ENCODE measurements at places on chromosomes 12 and 14.

- DNase-seq = no peak
Observed at GRCh38 chr12:40745386-40745785, 53.1 kb downstream of the CNTN1 start.

DNA sequence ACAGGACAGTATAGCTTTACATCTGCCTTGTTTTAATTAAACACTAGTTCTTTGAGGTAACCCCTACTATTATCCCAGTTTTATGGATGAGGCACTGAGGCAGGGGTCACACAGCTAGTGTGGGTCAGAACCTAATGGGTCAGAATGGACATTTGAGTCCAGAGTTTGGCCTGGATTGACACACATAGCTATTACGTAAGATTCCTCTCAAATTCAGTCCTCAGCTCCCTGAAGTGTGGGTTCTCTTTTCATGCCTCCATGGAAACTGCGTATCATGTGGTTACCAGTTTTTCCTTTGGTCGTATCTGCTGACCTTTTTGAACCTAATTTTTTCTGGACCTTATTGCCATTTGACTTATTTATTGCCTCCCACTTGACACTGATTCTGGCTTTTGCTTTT lies 40.4 kb downstream of the PSEN1 start:
- no peak for DNase-seq

DNA sequence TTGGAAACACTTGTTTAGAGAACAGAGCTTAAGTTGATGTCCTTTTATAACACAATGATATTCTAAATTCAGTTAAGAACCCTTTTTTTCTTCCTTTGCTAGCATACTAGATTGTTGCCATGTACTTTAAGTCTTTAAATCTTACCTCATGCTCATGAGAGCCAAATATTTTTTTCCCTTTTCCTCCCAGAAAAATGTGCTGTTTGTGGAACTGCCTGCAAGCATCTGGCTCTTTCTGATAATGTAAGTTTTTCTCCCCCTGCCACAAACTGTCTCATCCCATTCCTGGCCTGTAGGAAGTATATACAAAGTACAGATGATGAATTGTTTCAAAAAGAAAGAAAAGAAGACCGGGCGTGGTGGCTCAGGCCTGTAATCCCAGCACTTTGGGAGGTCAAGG lies 5.3 kb downstream of the RNF212B start:
- no peak for DNase-seq

DNA sequence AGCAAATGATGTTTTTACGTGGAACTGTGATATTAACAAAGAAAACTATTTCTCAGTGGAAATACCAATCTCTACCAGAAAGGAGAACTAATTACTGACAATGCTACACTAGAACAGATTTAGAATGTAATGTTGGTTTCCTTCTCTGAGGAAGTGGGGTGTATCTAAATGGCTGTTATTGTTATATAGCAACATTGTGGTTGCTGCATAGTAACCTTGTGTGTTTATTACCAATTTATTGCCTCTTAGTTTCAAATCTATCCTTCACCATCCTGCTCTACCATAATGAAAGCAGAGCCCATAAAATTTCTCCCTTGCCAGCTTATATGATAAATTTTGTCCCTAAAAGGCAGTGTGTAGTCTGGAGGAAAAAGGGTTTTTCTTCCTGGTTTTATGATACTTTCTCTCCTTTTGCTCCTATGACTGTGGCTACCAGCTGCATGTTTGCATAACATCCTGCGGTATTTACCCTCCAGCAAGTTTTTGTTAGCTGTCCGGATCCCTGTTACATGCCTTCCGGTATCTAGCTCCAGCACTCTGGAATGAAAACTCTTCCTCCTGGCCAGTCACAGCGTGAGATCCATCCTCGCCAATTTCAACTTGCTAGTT lies 5.7 kb upstream of the KLRK1 start:
- DNase-seq = no peak

DNA sequence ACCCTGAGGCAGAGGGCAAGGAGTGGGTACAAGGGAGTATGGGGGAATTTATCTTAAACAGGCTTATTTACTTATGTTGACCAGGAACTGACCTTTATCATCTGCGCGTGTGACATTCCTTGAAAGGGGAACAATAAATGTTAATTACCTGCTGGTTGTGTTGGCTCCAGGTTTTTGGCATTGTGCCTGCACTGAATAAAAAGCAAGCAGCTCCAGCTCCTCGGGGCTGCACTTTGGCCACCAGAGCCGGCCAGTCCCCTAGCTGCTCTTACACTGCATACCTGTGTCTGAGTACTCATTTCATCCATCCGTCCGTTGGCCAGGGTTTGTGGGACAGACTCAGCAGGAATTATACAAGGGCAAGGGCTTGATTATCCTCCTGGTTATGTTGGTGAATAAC lies 68.8 kb upstream of the GTF2A1 start:
- no peak for DNase-seq

- DNase-seq = no peak
Observed at GRCh38 chr14:102007916-102008418, 43.6 kb downstream of the DYNC1H1 start.

- DNase-seq = no peak
Observed at GRCh38 chr14:27184427-27184826, 586.6 kb upstream of the NOVA1 start.

DNA sequence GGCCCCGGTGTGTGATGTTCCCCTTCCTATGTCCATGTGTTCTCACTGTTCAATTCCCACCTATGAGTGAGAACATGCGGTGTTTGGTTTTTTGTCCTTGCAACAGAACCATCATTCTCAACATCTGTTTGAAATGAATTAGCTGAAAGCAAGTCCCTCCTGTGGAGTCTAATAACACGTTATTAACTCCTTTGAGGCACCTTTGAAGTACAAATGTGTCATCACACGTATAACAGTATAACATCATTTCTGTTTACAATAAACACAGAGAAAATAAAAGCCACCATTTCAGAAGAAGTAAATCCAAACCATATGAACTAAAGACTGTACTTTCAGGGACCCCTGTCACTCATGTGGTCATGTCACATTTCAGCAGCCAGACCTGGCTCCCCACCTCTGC lies 198.5 kb downstream of the STXBP6 start:
- DNase-seq = no peak

DNA sequence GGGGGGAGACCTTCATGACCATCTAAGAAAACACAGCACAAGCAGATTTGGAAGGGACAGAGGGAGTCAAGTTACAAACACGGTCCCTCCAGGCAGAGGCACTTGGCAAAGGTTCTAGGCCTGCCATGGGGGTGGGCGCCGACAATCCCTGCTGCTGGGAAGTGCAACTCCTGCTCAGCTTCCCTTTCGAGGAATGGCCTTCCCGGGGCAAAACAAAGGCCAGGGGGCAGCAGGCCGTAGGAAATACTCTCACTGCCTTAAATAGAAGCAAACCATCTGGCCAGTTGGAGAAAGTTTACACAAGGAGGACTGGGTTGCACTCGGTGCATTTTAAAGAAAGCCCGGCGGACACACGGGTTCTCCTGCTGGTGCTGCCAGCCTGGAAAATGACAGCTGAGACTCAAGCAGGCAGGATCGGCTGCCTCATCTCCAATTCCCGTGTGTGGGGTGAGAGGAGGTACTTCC lies 65.8 kb downstream of the ITPK1 start:
- peak; percentile 48 for DNase-seq

DNA sequence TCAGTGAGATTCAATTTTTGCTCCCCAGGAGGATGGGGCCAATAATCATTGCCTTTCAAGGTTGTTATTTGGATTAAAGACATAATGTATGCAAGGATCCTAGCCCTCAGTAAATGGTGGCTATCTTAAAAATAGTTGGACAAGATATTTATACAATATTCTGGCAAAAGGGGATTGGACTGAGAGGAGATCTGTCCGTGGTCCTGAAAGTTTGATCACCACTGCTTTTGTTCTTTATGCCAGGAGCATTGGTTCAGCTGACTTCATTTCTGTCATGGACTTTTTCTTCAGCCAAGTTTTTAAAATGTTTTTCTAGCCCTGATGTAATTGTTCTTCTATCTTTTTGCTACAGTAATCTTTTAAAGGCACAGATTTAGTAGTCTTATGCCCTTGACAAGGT lies 70.2 kb upstream of the TCL1A start:
- peak; percentile 1 for DNase-seq

- DNase-seq = no peak
Observed at GRCh38 chr14:83842547-83842946, 1687.4 kb upstream of the FLRT2 start.

DNA sequence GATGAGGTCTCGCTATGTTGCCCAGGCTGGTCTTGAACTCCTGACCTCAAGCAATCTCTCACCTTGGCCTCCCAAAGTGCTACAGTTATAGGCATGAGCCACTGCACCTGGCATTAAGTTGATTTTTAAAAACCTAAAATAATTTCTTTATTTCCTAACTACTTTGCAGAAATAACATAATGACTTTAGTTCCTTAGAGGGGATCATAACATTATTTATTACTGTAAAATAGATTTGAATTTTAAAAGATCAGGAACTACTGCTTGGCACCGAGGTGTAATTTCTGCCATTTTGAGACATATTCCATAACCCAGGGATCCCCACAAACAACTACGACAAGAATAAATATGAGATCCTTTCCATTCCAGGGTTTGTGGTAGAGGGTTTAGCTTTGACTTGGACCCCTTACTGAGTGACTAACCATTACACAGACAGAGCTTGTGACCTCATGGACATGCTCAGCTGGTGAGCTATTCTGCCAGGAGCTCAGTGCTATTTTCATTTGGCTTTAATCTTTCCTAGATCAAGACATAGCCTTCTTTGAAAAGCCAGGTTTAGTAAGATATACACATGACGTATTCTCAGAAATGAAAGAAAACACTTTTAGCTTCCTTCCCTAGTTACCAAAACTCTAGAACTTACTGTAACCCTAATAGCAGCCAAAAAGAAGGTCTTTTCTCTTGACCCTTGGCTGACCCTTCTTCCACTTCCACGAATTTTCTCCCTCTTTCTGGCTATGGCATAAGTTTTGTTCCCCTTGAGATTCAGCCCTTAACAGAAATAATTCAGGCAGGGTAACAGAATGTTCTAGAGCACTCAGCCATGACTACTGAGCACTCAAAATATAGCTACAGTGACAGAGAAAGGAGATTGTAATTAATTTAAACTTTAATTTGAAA lies 75.1 kb upstream of the NUDT4 start:
- DNase-seq = no peak

GRCh38 chr14:75204116-75204515 lies 27.7 kb upstream of the TMED10 start:
- no peak for DNase-seq

DNA sequence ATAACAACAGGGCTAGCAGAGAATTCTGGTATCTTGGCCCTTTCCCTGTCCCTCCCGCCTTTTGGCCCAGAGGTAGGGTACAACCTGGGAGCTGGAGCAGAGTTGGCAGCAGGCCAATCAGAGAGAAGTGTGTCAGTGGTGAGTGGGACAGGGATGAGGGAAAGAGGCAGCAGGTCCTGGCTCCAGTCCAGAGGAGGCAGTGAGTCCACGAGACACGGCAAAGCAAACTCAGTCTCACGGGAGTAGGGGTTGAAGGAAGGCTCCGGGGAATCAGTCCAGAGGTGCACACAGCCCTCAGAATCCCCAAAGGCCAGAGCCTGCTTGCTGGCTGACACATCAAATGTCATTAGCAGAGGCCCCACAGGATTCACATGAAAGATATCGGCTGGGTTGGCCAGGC lies 7.3 kb downstream of the PAN2 start:
- no peak for DNase-seq

DNA sequence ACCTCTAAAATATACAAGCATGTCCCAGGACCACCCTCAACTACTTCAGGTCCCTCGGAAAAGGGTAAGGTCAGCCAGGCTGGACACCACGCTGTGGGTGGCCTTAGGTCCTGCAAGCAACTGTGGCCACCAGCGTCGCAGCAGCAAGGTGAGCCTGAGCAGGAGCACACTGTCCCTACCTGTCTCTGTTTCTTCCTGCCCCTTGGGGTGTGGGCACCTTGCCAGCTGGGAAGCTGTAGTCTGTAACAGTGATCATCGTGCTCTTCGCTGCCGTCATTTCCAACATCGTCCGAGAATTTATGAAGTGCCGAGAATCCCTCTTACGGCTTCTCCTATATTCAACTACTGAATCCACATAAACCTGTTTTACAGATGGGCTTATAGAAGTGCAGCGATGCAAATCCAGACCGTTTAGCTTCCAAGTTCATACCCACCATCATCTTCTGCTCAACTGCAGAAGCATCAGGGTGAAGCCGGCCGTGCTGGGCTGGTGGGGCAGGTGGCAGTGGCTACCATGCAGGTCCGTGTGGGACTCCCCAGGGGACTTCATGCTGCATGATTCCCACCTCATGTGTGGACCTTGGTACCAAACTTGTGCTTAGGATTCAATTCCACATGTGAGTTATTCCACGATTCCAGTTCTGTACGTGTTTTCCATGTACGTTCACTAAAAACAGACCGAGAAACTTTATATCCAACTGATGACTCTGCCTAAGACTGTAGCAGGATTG lies 361.3 kb upstream of the SFSWAP start:
- no peak for DNase-seq

DNA sequence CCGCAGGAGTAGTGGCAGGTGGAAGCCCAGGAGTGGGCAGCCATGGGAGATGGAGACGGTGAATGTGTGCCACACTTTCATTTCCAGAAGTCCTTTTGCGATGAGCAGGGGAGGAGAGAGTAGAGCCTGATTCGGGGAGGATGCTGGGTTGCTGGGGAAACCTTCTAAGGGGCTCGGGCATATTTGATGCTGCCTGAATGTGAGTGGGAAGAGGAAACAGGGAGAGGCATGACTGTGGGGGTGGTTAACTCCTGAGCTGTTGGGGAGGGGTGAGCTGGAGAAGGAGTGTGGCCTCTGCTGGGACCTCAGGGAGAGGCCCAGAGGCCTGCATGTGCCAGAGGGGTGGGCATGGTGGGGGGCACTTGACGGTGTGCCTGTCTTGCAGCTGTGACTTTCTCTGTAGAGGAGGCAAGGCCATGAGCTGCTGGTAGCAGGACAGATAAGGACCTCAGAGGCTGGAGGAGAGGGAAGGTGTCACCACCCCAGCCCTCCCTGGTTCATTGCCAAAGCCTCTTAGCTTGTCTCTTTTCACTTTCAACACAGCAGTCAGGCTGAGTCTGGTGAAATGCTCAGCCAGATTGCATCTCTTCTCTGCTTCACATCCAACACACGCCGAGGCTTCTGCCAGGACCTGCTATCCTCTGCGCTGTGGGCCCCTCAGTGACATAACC lies 11.4 kb downstream of the GLT1D1 start:
- DNase-seq = no peak

DNA sequence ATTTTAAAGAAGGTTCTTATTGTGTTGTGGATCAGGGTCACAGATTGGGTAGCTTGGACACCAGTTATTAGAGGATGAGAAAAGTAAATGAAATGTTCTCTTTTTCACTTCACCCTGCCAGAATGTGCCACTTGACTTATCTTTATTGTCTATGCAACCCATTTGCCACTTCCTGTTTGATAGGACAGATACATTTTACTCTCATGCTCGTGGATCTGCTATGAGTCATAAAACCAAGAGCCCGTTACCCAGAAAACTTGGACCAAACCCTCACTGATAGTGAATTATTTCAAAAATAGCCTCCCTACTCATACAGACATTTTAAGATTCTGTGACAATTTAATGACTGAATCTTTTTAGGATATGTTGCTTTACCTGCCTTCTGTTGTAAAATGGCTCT lies 1.8 kb downstream of the ISCA2 start:
- no peak for DNase-seq

DNA sequence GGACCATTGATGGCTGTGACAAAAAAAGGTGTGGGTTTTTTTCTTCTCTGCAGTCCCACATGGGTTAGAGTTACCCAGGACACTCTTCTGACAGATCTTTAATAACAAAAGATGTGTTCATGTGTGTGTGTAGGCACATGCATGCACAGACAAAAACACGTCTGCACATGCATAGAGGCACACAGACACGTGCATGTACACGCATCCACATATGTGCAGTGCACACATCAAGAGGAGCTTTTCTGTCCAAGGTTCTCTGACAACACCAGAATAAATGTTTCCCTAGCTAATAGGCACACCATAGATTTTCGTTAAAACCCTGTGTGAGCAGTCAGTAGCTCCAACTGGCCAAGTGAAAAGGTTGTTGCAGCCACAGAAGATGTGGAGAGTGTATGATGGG lies 2.8 kb upstream of the MYL2 start:
- no peak for DNase-seq

Measured in DMS 273 treated with DMSO at 0.1 percent for 48 hours (cell line).